ENCODE measurements at places on chromosomes 1 and 21. TPM values are rescaled to one million over a fixed set of nuclear protein-coding genes. Genes with fewer than 3 reads are reported as not detected.

- peak; percentile 29 for DNase-seq
These were observed 36.7 kb downstream of the ERI3 start for GRCh38 chr1:44318097-44319088.

DNA sequence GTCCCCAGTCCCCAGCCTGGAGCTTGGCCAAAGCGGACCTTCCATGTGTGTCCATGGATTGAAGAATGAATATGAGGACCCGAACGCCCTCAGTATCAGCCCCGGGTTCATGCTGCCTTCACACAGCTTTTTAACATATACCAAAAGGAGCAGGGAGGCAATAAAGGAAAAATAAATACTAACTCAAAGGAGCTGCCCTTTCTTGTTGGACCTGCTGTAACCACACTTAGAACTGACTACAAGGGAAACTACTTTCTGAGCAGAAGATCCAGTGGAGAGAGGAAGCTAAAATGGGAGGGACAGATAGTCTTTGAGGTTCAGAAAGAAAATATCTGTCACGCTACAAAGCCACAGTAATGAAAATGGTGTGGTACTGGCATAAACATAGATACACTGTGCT, 48.6 kb downstream of the CNN3 start:
- DNase-seq = no peak

DNA sequence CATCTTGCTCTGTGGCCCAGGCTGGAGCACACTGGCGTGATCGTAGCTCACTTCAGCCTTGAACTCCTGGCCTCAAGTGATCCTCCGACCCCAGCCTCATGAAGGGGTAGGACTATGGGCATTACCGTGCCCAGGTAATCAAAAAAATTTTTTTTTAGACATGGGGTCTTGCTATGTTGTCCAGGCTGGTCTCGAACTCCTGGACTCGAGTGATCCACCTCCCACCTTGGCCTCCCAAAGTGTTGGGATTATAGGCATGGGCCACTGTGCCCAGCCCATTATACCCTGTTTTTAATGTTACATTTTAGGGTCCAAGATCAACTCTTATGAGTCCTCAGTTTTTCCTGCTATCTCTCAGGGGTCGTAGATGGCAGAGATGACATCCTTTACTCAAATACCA, 6.3 kb downstream of the MRAP start:
- DNase-seq = no peak

DNA sequence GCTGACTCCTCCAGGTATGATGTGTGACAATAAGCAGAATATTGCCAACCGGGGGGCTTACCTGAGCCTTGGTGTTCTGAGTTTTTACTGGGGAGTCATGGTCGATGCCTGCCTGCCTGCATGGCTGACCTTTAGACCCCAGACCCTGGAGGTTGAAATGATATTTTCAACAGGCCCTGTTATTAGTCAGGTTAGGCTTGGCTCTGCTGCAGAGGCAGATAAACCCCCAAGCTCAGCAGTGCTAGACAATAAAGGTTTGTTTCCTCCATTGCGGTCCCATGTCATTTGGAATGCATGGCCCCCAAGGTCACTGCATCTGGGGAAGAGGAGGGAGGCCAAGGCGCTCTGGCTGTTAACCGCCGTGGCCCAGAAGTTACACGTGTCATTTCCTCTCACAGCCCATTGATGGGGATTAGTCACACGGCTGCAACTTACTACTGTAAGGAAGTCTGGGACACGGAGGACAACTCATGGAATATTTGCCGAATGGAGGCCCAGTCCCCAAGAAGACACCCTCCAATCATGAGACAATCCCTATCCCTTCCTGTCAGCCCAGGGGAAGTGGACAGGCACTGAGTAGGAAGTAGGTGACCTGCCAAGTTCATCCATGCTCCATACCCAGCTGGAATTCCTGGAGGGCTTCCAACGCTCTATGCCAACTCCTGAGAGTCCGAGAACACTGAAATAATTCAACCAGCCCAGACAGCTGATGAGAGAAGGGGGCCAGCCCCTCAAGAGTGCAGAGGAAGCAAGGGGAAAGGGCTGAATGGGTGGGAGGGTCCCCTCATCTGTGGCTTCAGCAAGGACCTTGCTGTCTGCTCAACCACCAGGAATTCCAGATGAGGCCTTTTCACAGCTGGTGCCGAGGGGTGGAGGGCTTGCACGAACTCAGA, 97.3 kb downstream of the TAS1R2 start:
- DNase-seq = no peak

GRCh38 chr1:213123536-213123935, 72.5 kb downstream of the RPS6KC1 start:
- DNase-seq = no peak

DNA sequence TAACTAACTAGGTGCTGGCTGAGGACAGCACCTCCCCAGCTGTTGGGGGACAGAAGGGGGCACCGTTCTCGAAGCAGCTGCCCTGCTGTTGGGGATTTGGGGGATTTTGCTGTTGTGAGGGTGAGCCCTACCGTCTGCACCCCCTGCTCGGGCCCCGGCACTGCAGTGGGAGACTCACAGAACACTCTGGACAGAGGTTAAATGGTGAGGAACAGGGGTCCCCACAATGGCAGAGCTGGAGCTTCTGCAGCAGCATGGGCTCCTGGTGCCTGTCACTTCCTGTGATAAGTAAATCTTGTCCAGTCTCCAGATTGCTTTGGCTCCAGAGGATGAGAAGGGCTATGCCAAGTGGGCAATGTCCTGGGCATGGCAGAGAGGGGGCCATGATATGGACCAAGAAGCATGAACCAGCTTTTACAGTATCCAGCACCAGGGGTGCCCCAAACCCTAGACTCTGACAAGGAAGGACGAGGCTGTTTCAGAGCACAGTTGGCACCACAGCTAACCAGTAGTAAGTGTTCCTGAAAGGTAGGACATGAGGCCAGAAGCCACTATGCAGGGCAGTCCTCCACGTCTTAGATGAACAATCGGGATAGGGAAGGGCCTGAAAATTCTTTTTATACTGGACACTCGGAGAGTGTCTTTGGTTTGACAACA, 365.1 kb upstream of the VAMP3 start:
- DNase-seq = no peak

DNA sequence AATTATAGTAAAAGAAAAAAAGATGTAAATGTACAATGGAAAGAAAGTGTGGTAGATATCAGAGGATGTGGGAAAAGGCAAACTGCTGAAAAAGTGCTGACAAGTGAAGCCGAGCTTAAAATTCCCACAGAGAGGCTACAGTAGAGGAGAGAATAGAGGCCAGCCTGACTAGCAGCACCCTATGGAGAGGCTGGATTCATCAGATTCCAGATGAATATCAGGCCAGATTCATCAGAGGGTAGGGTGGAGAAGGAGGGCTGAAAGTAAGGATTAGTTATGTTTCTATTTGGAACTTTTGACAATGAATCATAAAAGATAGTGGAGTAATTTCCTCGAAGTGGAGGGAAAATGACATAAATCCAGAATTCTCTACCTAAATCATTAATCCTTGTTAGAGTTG, 60.4 kb upstream of the NEK7 start:
- no peak for DNase-seq

DNA sequence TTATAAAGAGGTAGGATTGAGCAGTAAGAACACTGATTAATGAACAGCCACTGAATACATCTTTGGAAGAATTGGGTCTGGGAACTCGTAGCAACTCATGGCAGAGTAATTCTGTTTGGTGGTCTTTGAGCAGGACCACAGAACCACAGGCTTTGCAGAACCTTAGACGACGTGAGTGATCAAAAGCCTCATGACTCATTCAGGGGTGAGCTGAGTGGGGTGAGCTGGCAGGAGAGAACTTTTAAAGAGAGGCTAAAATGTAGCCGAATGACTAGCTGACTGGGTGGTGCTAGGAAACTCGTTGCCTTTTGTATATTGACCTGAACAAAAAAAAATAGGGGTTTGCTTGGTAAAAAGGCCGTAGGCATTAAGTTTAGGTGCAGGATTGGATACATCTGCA, 313.8 kb downstream of the TGFB2 start:
- no peak for DNase-seq

- DNase-seq = no peak
These were observed 47.8 kb downstream of the NVL start for GRCh38 chr1:224282140-224282539.

GRCh38 chr1:23196627-23197328, 20.5 kb downstream of the HTR1D start:
- DNase-seq = no peak

GRCh38 chr21:17359781-17360180, 153.1 kb upstream of the CXADR start:
- DNase-seq = no peak

GRCh38 chr1:29389533-29390041, 153.3 kb downstream of the PTPRU start:
- DNase-seq = no peak

GRCh38 chr1:32965251-32965747, 690 bp upstream of the RNF19B start:
- no peak for DNase-seq

GRCh38 chr1:30842697-30843354, 65.7 kb downstream of the SDC3 start:
- no peak for DNase-seq

- peak; percentile 38 for DNase-seq
These were observed 3.2 kb downstream of the LRRC42 start for GRCh38 chr1:53949023-53949990.

DNA sequence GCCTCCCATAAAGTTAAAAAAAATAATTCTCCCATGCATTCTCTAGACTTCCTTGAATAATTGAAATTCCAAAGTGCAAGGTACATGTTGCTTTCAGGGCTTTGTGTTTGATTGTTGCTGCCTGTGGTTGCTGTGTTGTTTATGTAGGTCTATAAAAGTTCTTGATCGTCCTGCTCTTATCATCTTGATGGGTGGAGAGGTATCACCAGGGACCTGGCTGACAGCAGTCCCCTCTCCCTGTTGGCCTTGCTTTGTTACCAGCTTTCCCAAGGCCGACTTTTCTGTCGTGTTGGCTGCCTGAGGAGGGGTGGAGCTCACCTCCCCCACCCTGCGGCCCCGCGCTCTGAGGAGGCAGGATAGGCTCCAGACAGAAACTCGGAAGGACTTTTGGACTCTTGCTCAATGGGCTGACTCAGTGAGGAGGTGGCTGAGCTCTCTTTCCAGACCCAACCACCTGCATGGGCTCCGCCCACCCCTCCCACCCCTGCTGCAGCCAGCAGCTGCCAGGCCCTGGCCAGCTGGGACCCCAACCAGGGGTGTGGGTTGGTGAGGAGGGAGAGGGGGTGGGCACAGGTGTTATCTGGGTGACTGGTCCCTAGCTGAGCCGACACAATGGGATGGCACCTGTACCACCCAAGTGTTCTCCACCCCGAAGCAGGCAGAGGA, 2.0 kb downstream of the INAVA start:
- no peak for DNase-seq

DNA sequence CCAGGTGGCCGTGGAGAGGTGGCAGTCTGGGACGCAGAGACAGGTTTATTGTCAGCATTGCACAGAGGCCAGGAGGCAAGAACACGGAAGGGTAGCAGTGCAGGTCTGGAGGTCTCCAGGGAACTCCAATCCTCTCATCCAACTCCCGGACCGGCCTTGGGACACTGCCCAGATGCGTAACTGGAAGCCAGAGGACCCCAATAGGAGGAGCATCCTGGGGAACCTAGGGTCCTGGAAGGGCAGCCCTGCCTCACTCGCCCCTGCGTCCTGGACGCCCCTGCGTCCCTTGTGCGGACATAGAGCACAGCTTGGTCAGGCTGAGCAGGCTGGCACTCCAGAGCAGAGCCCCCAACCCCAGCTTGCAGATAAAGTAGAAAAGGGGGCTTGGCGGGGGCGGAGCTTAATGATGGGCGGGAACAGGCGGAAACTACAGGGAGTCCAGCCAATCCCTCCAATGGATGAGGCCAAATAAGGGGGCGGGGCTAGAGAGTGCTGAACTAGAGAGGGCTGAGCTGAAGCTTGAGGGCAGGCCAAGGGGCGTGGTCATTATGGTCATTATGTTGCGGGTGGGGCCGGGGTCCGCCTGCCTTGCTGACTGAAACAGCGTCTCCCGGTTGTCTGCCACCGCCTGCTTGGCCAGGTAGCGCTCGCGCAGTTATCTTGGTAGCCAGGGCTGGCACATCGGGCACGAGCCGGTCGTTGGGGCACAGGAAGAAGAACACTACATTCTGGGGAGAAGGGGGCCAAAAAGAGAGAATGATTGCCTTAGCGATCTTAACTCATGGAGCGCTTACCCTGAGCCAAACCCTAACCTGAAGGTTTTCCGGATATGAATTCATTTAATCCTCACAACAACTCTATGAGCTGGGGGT, 3.7 kb upstream of the ARHGEF19 start:
- DNase-seq = peak; percentile 64

DNA sequence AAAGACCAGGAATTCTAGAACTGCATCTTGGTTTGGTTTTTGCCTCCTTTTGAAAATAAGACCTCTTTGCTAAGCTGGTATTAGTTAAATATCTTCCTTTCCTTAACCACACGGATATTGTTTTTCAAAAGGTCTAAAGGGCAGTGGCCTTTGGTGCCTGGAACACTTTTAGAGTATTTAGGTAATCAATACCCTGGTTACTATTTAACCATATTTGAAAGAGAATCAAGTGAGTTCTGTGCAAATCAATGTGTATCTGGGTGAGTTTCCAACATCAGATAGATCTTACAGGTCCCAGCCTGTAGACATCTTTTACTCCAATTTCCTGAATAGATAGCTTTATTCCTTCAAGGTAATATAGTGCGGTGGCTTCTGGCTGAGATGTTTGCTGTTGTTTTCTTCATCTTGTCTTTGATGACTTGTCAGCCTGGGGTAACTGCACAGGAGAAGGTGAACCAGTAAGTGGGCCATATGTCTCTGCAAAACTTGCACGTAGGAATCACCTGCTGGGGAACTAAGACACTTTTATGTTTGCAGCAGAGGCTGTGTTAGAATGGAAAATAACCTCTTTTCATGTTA, at the start of gene C8A:
Gene C8A (plus strand): TSS at position 277 of the 579 bp plus-strand sequence. CDS start 105 bp downstream, at position 382.
- no peak for DNase-seq

DNA sequence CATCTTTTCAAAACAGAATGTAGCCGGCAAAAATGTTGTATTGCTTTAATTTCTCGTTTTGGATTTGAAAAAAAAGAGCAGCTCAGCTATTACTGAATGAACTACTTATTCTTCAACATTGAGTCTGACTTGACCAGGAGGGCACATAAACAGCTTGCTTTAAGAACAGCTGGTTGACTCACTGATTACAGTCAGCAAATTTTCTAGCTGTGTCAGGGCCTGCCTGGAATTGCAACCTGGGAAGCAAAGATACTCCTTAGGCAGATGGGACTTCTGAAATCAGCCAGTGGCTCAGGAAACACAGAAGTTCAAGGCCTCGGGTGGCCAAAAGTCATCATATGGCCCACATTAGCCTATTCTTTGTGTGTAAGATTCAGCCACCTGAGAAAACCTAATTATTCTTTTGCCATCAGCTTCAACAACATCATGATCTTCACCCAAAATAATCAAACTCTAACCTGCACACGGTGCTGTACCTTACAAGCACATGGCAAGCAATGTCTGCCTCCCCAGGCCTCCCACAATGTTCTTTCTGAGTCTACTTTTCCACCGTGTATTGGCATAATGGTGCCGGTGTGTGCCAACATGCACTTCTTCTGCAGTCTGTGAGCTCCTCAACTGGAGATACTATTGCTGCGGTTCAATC, 307.2 kb downstream of the HHIPL2 start:
- DNase-seq = no peak

TMPRSS2 gene
- not detected for total RNA-seq

HCRTR1 gene
- not detected for total RNA-seq

CLEC20A gene
- not detected for total RNA-seq

BATF3 gene
- total RNA-seq = 0.92 TPM
